ENCODE measurements at places on chromosomes 3 and 15. TPM values are rescaled to one million over a fixed set of nuclear protein-coding genes. Genes with fewer than 3 reads are reported as not detected.

The CA12 gene
- 24.2 TPM for total RNA-seq

The KLF13 gene
- 20.8 TPM for total RNA-seq

The WNT5A gene
- 63.3 TPM for total RNA-seq

DNA sequence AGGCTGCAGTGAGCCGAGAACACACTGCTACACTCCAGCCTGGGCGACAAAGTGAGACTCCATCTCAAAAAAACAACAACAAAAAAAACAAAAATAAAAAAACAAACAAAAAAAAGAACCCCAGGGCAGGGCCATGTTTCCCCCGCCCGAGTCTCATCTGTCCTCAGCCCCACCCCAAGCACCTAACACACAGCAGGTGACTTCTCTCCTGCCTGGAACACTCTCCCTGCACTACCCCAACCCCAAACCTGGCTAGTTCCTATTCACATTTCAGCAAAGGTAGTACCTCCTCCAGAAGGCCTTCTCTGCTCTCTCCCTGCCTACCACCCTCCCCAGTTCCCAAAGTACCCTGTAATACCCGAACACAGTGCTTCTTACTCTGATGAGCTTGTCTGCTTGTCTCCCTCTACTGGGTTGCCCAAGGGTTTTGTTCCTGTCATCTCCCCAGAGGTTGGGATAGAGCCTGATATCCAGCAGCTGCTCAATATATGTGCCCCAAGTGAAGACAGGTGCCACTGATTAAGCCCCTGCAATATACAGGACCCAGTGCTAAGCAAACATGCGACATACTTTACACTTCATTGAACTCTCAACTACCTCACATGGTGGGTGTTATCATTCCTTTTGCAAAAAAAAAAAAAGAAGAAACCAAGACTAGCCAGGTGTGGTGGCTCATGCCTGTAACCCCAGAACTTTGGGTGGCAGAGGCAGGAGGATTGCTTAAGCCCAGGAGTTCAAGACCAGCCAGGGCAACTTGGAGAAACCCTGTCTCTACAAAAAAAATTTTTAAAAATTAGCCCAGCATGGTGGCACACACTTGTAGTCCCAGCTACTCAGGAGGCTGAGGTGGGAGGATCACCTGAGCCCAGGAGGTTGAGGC, 103.6 kb downstream of the DAPK2 start:
- DNase-seq: no peak

The TMCC1 gene
- total RNA-seq: 5.1 TPM

The ERICH6 gene
- total RNA-seq: 0.06 TPM

The NR1I2 gene
- total RNA-seq: not detected

The TMEM45A gene
- 31.6 TPM for total RNA-seq

The ZNF860 gene
- total RNA-seq: 0.04 TPM

The KBTBD12 gene
- total RNA-seq: not detected

DNA sequence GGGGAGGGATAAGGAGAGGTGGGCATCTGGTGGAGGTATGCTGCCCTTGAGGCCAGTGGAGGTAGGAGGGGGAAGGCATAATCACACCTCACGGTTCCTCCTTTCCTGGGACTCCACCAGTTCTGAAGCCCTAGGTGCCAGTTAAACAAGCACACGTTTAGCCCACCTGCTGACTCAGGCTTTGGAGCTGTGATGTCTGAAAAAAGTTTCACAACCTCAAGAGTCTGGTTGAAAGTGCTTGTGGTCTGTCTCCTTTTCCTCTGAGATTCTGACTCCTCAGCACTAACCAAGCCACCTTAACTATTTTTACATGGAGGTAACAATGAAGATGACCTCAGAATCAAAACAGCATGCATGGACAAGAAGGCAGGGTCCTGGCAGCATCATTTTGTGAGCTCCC, 23.0 kb downstream of the HPS3 start:
- DNase-seq: peak; percentile 87

- no peak for DNase-seq
Measured at GRCh38 chr15:67836477-67836876, 3.4 kb downstream of the RNU6-1 start.

DNA sequence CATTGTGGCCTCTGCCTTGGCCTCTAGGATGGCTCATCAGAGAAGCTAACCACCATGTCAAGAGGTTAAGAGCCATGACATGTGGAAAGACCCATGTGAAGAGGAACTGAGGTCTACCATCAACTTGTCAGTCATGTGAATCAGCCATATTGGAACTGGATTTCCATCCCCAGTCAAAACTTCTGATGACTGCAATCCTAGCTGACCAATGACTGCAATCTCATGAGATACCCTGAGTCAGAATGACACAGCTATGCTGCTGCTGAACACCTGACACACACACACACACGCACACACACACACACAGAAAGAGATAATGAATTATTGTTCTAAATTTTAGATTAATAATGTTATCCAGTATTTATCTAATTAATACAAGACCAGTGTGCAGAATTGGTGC, 337.5 kb upstream of the LMCD1 start:
- DNase-seq: no peak

The A4GNT gene
- total RNA-seq: not detected

The PLSCR2 gene
- not detected for total RNA-seq

GRCh38 chr3:102614585-102614984, 179.8 kb downstream of the ZPLD1 start:
- no peak for DNase-seq

The GCNT3 gene
- total RNA-seq: 4.1 TPM

GRCh38 chr3:70231266-70231701, 81.2 kb downstream of the MDFIC2 start:
- DNase-seq: no peak

The MINAR1 gene
- total RNA-seq: 1.3 TPM

DNA sequence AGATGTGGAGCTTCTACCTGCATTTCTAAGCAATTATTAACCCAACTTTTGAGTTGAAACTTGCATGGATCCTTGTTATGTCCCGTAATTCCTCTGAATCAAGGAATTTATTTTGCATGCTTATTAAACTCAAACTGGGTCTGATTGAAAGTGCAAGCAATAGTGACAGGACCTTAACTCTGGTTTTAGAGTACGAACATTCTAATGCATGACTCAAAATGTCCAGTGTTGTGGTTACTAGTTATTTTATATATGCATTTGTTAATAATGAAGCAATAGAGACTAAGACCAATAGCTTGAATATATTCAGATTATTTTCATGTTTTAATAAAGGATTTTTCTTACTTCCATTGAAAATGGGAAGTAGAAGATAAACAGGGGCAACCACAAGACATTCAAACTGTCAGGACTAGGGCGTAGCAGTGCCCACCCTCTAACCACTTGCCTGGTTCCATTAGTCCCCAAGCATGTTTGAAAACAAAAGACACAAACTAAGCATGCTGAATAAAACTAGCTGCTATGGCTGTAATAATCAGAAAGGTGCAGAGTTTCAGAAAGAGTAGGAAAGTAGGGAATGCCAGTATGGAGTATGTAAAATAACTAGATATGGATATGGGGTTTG, 28.1 kb downstream of the OIP5 start:
- DNase-seq: no peak

The SGO1 gene
- total RNA-seq: 12.3 TPM

- DNase-seq: no peak
Measured at GRCh38 chr3:73707772-73708171, 83.0 kb upstream of the PDZRN3 start.

GRCh38 chr15:92669432-92669831, 13.9 kb upstream of the FAM174B start:
- no peak for DNase-seq

GRCh38 chr3:167852216-167852615, 116.7 kb downstream of the SERPINI1 start:
- DNase-seq: no peak

- DNase-seq: no peak
Measured at GRCh38 chr15:69629631-69630161, 177.1 kb downstream of the RPLP1 start.

The GOLGA8J gene
- not detected for total RNA-seq

The GTF2A2 gene
- total RNA-seq: 78.9 TPM

The CPN2 gene
- not detected for total RNA-seq

- DNase-seq: no peak
Measured at GRCh38 chr3:130876594-130876993, 17.3 kb upstream of the ATP2C1 start.

DNA sequence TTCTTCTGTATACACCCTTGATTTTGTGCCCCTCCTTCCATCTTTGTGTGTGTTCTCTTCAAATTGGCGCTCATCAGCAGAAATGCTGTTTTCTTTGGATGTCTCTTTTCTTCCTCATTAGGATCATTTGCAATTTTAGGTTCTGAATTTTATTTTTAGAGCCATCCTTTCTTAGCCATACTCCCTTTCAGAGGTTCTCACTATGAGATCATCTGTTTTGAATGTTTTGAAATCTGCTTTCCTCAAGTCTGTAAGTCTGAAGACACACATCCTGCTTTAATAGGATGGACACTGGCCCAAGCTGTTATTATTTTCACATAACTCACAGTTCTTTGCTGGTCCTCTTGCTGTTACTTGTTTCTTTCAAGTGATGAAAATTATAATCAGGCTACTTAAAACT, 124.8 kb downstream of the BDH1 start:
- no peak for DNase-seq

The PRR20G gene
- total RNA-seq: not detected

DNA sequence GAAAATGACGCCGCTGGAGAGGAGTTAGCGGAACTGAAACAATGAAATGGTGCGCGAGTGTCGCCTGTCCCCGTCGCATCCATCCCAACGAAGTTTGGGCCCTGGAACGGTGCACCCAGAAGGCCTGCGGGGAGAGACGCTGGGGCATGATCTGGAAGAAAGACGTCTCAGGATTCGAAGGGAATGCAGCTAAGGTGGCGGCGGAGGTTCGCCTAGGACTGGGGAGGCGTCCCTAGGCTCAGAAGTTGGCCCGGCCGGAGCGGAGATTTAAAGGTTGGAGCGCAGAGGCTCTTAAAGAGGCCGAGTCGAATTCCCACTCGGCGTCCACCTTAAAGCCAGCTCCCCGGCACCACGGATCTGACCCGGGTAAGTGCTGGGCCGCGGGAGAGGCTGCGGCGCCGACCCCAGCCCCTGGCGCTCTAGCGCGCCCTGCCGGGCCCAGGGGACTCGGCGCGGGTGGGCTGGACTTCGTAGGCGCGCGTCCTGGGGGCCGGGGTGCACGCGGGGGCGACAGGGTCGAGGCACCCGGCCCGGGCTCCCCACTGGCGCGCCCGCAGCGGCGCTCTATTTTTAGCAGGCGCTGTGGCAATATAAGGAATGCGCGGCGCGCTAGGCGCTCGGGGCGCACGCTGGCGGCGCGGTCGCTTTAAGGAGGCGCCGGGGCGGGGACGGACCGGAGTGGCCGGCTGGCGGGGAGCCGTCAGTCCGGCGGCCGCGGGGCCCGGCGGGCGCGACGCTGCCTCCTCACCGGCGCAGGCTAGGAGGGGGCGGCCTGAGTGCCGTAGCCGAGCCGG, at the start of gene MRAS:
MRAS (plus strand) TSS at position 620 of the 794 bp plus-strand sequence. CDS start 24,305 bp downstream, outside the sequence.
- peak; percentile 35 for DNase-seq

GRCh38 chr3:57659806-57660439, 33.0 kb downstream of the DENND6A start:
- DNase-seq: no peak

The MYZAP gene
- total RNA-seq: 1.5 TPM

DNA sequence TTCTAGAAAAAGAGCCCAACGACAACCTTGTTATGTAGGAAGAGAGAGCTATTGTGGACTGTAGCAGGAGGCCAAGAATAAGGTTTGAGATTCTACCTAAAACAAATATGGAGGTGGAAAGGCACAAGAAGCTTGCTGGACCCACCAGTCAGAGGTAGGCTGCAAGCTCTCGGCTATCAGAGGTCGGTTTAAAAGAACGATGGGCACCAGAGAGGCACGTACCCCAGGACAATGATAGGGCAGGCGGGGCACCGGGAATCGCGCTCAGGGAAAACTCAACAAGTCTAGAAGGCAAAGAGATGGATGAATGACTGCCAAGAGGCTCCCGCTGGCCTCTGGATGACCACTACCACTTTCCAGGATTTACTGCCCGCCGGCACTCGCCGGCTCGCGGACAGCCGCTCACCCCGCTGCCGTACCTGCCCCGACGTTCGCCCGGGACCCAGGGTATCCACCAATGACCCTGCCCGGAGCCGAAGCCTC, 1.1 kb downstream of the HDGFL3 start:
- DNase-seq: no peak

DNA sequence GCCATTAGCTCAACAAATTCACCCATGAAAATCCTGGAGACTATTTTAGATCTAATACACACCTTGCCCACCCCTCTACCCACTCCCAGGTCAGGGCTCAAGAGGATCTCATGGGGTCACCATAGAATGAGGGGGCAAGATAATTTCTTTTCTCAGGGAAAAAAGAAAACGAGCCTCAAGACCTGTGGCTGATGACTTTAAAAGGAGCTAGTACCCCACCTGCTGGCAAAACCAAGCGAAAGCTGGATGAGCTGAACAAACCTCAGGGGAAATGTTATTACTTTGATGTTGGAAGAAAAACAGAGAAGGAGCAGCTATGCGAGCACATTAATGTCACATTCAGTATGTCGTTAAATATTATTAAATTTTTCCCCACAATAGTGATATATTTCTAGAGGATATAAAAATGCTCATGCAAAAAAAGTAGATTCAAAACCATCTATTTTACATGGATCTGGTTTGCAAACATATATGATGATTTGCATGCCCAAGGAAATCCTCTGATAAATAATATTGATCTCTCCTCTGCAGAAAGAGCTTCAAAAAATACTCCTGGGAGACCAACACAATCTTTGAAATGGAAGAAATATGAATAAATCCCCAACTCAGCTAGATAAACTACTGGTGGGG, 37.7 kb downstream of the PLD1 start:
- DNase-seq: peak; percentile 49

DNA sequence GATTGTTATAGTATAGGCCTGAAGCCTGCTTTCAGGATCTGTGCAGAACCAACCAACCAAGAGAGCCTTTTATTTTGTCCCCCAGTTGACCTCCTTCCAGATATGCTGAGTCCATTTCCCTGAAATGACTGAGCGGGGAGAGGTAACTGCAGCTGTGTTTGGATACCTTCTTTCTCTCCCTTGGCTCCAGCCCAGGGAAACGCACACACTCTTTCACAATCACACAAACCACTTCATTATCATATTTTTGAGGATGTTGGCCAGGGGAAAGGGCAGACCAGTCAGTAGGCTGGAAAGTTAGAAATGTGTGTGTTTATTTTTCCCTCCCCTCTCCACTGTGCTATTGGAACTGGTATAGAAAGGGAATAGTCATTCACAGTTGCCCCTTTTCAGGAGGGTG, 417.7 kb upstream of the TBL1XR1 start:
- peak; percentile 98 for DNase-seq
